Stimulated activated CD4-positive, alpha-beta T cell treated with anti-CD3 and anti-CD28 coated beads, Interleukin-12 subunit alpha, Interleukin-12 subunit beta, amount 100 ng/mL, for 48 hours (primary cell): ENCODE measurements at places on chromosomes 7 and 10.

- DNase-seq = no peak
These were observed 94.0 kb downstream of the CYTH3 start for GRCh38 chr7:6178298-6179029.

- no peak for DNase-seq
These were observed 143.1 kb downstream of the CRPPA start for GRCh38 chr7:16278167-16278787.

DNA sequence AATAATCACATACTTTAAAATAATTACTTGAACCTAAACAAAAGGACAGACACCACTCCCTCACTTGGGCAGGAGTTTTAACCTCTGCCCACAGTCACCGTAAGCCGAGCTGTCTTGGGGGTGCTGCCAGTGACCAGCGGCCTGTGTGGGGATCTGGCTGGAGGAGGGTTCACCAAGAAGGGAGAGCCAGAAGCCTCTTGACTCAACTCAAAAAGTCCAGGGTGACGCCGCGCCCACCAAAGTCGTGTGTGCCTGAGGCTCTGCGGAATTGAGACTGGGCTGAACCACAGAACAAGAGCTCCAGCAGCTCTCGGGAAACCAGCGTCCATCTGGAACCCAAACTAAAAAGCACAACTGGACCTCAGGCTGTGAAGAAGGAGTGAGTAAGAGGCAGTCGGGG is 35.8 kb downstream of the ZFAND2A start:
- no peak for DNase-seq

DNA sequence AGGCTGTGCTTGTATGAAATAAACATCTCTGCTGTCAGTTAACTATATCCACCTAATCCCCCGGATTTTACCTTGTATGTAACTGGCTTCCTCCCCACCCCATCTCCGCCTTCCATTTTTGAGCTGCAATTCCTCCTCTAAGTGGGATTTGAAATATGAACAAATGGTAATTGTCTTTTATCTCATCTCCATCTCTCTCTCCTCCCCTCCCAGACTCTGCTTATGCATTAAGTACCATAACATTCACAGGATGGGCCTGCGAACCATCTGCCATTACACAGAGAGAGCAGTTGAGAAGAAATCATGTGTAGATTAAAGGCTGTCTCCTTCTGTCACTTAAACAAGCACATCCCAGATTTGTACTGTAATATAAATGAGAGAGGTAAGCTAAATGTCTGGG is 1169.9 kb downstream of the TYW1 start:
- DNase-seq = no peak
